ENCODE measurements at places on chromosomes 7 and 10.

- no peak for DNase-seq
These were observed 3.0 kb upstream of the FGF8 start for GRCh38 chr10:101778781-101779543.

DNA sequence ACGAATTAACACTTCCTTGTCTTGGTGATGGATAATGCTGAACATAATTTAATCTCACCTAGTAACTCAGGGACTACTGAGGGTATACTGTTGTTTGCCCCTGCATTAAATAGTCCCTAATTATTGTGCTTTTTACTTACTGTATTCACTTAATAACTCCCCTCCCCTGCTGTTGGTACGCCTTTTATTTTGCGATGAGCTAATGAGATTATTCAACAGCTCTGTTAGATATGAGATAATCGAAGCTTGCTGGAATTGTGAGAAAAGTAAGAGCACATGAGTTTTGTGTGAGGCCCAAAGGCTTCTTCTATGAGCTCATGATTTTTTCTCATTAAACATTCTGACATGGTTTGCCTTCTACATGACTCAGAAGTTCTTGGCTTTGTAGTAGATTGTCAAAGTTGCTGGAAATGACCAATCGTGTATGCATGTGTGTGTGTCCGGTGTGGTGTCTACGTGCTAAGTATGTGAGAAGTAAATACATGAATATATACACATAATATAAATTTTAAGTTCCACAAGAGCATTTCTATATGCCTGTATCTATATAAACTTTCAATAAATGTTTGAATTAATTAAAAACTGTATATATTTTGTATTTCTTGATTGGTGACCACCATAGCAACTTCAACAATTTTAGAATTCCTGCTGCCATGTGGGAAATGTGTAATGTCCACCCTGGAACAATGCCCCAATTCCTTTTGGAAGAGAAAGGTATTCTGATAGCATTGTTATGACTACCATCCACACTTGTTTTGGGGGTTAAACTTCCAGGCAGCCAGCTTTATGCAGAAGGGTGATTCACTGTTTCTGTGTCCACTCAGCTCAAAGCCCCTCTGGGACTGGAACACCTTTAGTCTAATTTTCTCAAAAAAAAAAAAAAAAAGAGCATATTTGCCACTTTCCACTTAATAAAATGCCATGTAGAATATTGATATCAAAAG lies 106.2 kb downstream of the SAMD9 start:
- DNase-seq: no peak

- no peak for DNase-seq
These were observed 631.4 kb downstream of the ACTR3B start for GRCh38 chr7:153390955-153391354.

GRCh38 chr10:69125554-69125953 lies 1.6 kb downstream of the VPS26A start:
- no peak for DNase-seq

DNA sequence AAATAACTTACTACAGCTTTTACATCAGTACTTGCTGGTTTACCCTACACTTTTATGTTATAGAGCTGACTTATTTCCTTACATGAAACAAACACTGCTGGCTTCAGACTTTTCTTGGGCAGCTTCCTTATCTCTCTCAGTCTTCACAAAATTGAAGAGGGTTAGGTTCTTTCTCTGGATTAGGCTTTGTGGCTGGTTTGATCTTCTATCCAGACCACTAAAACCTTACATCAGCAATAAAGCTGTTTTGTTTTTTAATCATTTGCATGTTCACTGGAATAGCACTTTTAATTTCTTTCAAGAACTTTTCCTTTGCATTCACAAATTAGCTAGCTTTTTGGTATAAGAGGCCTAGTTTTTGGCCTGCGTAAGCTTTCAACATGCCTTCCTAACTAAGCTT lies 218.7 kb downstream of the LRRTM3 start:
- DNase-seq: no peak

DNA sequence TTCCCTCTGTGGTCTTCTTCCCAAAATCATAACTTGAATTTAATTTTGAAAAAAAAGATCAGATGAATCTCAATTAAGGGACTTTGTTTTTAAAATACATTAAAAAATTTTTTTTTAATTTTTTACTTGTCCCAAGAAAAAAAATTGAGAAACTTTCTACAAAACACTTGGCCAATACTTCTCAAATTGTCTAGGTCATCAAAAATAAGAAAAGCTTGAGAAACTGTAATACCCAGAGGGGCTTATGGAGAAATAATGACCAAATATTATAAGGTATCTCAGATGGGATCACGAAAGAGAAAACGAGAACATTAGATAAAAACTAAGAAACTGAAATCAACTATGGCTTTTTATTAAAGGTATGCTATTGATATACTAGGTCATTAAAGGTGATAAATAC lies 835.0 kb downstream of the GATA3 start:
- DNase-seq: no peak

GRCh38 chr7:2894118-2894940 lies 50.2 kb upstream of the GNA12 start:
- no peak for DNase-seq

- DNase-seq: no peak
These were observed 94.3 kb downstream of the ZEB1 start for GRCh38 chr10:31413325-31413724.

- no peak for DNase-seq
These were observed 375 bp upstream of the GATAD1 start for GRCh38 chr7:92446869-92447344.

DNA sequence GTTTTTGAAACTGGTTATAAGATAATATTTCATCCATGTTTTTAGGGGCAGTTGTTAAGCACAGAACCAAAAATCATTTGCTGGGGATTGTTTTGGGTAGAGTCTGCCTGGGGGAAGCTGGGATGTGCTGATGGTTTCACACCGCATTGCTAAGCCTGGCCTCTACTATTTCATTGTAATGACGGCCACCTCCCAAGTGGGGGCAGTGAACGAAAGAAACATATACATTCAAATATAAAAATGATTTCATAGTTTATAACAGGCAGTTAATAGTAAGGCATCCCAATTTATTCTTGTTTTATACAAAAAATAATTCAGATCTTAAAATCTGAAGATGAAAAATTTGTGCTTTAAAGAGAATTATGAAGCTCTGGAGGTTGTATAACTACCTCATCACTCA lies 750.8 kb downstream of the REEP3 start:
- no peak for DNase-seq

DNA sequence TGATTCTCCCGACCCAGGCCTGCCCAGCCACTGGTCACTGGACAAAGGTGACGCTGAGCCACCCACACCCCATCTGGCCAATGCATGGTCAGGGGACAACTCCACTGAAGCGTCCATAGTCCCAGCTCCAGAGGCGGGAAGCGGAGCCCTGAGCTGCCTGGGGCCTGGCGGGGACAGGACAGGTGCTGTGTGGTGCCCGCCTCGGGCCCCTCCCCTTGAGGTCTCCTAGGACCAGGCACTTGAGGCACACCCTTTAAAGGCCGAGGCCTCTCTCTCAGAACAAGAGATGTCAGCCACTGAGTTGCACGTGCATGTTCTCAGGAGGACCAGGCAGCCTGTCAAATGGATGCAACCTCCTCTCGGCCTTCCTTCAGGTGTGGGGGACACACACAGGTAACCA lies 52.5 kb upstream of the PPP2R2D start:
- DNase-seq: no peak

DNA sequence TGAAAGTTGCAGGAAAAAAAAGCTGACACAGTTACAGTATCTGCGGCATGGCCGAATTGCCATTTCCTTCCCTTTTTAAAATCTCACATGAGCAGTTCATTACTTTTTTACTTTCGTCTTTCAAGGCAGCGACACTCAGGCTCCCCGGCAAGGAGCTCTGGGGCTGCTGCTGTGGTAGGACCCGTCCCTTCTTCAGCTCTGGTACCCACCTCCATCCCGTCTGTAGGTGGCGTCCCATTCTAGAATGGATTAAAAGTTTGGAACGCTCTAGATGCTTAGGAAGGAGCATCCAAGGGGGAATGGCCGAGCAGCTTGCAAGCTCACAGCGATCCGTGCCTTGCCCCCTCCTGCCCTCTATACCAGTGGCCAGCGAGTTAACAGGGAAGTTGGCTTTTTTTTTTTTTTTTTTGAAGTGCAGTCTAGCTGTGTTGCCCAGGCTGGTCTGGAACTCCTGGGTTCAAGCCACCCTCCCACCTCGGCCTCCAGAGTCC lies 22.8 kb upstream of the TTYH3 start:
- peak; percentile 68 for DNase-seq

GRCh38 chr7:25707768-25708620 lies 444.0 kb upstream of the NFE2L3 start:
- DNase-seq: no peak

GRCh38 chr7:135275971-135276580 lies 42.4 kb downstream of the STRA8 start:
- DNase-seq: no peak

DNA sequence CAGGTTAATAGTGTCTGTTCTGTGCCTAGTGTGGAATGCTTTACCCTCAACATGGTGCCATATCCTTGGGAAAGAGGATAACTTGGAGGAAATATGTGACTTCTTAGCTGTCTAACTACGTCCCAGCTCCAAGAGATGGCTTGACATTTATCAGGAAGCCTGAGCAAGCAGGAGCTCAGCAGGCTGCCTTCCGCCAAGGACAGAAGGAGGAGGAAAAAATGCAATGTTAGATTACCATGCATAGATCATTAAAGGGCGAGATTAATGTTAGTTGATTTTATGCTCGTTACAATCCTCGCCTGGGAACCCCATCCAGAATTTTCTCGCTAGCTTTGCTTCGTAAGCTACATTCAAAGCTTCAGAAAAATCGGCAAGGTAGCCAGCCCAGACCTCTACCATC lies 97.8 kb downstream of the GFRA1 start:
- no peak for DNase-seq

- DNase-seq: no peak
These were observed 1.2 kb upstream of the MAP3K8 start for GRCh38 chr10:30432622-30433305.

DNA sequence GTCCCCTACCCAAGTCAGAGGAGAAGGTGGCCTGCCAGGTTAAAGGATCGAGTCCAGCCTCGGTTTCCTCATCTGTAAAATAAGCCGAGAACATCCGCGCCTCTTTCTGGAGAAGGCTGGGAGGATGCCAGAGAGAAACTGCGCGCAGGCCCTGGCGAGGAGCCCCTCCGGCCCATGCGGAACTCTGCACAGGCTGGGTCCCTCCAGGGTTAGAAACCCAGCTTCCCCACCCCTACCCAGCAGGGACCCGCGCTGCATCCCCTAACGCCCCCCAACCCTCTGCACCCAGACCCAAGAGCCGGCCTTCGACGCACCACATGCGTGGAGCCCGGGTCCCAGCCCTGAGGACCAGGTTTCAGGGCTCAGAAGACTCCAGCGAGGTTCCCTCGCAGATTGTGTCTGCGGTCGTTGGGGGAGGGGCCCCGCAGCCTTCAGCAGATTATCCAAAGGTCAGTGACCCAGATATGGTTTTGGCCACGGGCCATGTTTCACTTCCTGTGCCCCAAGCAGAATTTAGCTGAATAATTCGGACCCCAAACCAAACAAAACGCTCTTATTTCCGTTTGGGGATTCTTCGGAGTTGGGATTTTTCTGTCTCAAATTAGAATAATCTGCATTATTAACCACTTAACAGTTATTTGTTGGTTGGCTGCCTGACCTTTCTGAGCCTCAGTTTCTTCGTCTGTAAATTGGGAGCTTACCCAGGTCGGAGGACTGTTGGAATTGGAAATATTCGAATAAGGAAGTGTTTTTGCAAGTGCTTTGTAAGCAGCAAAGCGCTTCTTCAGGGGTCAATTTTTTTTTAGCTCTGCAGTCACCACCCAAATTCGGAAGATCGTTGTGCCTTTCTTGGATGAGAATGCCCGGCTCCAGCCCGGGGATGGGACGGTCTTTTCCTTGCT lies 167.7 kb downstream of the UBE2H start:
- DNase-seq: no peak

DNA sequence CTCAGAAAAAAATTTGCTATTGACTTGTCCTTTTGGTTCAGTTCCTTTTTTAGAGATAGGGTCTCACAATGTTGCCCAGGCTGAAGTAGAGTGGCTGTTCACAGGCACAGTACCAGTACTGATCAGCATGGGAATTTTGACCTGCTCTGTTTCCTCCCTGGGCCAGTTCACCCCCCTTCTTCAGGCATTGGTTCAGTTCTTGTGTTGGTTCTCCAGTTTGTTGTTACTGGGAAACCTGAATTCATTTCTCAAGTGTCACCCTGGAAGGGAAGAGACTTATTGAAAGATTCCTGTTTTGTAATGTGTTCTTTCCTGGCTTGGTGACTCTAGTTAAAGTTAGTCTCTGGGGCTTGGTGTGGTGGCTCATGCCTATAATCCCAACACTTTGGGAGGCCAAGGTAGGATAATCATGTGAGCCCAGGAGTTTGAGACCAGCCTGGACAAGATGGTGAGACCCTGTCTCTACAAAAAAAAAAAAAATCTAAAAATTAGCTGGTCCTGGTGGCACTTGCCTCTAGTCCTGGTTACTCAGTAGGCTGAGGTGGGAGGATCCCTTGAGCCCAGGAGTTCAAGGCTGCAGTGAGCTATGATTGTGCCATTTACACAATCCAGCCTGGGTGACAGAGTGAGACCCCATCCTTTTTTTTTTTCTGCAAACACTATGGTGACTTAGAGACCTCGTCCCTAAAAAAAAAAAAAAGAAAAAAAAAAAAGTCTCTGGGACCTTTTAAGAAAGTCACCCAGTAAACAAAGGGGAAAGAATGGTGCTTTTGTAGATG lies 52.7 kb downstream of the CNNM2 start:
- DNase-seq: no peak

DNA sequence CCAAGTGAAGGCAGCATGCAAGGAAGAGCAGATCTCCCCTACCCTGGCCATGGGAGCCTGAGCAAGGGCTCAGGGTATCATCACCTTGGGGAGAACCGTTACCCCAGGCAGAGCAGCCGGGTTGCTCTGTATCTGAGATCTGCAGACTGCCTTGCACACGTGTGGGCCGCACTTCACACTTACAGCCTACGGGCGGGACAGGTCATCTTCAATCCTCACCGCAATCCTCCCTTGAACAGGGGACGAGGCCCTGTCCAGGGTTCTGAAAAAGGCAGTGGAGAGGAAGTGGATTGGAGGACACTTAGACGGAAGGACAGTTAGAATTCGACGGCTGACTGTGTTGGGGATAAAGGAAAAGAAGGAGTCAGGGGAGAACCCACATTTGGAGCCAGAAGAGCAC lies 51.4 kb downstream of the NPS start:
- DNase-seq: no peak

DNA sequence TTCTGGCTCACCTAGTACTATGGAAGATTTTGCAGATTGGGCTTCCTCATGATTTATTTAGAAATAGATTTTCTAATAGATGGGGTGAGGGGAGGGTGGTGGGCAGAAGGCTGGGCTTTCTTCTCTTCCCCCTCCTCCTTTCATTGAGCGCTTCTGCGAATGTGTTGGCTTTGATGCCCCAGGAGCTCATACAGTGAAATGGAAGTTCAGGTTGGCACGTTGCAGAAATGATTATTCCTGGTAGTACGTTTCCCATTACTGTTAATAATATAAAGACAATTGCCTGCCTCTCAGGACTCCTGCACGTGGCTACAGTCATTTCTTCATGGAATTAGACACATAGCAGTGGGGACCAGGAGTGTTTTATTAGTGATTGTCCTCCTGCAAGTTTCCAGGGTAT lies 39.8 kb downstream of the TCF7L2 start:
- no peak for DNase-seq

GRCh38 chr10:33345236-33345635 lies 10.8 kb upstream of the NRP1 start:
- DNase-seq: no peak

- no peak for DNase-seq
These were observed 2.0 kb upstream of the PLCE1 start for GRCh38 chr10:93991596-93992284.

GRCh38 chr7:116710764-116711452 lies 38.9 kb downstream of the MET start:
- DNase-seq: no peak

- no peak for DNase-seq
These were observed 11.7 kb upstream of the TMEM106B start for GRCh38 chr7:12199363-12199762.

- DNase-seq: no peak
These were observed 8.6 kb upstream of the MNX1 start for GRCh38 chr7:157018997-157019608.

Measured in KG1 (cell line).